ENCODE measurements at places on chromosomes 6 and 20.

DNA sequence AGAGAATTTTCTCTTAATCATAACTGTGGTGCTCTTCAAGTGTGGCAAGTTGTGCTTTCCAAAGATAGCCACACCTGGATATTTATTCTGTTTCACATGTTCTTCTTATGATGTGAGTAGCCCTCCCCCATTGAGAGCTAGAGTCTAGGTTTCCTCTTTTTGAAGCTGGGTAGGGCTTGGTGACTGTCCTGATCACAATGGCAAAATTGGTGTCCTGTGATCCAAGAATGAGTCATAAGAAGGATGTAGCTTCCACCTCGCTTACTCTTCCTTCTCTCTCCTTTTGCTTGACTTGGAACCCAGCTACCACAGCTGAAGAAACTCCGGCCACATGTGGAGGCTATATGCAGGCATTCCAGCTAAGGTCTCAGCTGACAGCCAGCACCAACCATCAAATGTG, 7.4 kb upstream of the IGF2R start:
- no peak for DNase-seq

DNA sequence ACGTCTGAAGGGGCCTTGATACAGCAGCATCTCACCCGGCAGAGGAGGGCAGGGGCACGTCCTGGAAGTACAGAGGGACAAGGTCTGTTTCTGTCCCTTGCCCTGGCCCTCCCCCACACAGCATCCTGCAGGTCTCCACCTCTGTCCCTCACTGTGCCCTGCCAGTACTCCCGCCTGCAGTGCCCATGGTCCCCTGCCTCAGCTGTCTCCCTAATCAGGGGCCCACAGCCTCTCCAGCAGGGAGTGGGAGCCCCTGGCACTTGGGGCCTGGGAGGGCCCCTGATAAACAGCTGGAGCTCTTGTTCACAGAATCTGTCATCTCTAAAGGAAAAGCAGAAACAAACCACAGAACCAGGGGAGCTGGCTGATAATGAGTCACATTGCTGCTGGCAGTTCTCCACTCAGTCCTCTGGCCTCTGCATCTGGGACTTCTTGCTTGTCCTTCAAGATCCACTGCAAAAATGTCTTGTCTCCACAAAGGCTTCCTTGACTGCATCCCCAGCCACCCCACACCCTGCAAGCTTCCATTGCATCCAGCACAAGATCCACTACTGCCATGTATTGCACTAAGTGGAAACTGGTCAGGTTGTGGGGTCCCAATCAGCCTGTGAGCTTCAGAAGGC, 33.2 kb upstream of the TAF8 start:
- DNase-seq = peak; percentile 89

DNA sequence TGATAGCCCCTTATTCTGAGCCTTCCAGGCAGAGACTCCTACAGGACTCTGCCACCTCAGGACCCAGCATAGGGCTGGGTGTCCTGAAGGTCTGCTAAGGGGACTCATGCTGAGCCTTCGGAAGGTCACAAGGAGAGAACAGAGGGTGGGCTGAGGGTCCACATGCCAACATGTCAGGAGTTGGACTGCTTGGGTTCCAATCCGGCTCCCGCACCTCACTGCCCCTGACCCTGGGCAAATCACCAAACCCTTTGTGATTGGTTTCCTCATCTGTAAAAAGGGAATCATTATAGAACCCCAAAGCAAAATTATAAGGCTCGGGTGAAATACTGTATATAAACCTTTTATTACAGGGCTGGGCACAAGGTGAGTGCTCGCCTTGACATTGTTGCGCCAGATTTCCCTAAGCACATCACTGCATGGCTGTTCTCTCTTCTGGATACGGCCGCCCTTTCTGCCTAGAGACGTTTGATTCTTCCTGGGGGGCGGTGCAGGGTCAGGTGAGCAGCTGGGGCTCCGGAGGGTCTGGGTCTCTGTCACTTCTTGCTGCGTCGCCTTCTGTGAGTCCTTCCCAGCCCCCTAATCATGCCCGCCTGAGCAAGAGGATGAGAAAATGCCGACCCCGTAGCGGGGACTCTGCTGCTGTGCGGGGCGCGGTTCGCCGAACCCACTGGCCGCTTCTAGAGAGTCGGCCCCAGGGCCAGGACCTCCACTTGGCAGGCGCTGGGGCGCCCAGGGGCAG, 90.5 kb upstream of the EPB41L1 start:
- DNase-seq = no peak

GRCh38 chr20:57698116-57698866, 11.5 kb downstream of the PMEPA1 start:
- DNase-seq = peak; percentile 98

DNA sequence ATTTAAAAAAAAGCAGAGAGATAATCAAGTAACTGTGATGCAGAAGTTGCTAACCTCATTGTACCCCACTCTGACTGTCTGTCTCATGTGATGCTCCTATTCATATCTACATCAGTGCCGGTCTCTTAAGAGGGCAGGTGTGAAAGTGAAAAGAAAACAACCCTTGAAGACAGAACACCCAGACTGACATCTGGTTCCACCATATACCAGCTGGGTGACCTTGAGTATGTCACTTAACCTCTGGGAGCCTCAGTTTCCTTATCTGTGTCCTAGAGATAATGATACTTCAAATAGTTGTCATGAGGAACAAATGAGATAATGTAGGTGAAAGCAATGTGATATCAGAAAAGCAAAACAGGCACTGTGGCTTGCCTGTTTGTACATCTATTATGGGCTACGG, 426.8 kb upstream of the SOX4 start:
- no peak for DNase-seq

DNA sequence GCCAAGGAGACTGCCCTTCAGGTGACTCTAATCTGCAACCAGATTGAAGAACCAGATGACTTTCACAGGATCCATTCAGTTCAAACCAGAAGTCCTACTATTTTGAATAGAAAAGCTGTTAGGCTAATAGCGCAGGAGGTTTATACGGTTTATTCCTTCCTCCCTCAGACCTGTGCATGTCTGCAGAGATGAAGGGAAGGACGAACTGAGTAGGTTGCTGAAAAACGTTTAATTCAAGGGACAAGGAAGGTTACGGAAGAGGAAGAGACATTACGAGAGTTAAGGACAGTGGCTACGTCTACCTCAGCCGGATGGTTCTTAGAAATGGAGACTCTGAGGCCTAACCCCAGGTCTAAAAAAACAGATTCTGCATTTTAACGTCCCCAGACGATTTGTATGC, 978 bp downstream of the AURKA start:
- no peak for DNase-seq

DNA sequence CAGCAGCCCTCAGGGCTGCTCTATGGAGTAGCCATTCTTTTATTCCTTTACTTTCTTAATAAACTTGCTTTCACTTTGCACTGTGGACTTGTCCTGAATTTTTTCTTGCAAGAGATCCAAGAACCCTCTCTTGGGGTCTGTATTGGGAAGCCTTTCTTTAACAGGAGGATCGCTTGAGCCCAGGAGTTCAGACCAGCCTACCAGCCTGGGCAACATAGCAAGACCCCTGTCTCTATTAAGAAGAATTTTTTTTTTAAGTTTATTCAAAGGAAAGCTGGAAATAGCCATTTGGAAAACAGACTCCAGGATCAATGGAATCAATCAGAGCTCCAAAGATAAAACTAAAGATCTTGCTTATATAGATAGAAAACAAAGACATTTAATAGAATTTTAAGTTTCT, 29.1 kb downstream of the OR2B2 start:
- no peak for DNase-seq

DNA sequence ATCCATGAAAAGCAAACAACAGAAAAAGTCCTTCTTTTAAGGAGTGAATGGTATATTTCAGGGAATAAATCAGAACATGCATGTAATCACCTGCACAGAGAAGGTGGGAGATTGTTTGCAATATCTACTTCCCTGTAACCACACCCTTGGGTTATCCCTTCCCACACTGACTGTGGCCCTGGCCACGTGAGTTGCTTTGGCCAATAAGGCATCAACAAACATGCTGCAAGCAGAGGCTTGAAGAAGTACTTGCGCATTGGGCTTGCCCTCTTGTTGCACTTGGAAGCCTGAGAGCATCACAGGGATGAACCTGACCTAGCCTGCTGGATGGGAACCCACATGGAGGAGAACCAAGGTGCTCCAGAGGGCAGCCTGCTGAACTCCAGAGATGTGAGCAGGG, 208.5 kb downstream of the PTPRT start:
- DNase-seq = no peak

- DNase-seq = no peak
Observed at GRCh38 chr20:15716256-15716655, 857.0 kb downstream of the KIF16B start.

DNA sequence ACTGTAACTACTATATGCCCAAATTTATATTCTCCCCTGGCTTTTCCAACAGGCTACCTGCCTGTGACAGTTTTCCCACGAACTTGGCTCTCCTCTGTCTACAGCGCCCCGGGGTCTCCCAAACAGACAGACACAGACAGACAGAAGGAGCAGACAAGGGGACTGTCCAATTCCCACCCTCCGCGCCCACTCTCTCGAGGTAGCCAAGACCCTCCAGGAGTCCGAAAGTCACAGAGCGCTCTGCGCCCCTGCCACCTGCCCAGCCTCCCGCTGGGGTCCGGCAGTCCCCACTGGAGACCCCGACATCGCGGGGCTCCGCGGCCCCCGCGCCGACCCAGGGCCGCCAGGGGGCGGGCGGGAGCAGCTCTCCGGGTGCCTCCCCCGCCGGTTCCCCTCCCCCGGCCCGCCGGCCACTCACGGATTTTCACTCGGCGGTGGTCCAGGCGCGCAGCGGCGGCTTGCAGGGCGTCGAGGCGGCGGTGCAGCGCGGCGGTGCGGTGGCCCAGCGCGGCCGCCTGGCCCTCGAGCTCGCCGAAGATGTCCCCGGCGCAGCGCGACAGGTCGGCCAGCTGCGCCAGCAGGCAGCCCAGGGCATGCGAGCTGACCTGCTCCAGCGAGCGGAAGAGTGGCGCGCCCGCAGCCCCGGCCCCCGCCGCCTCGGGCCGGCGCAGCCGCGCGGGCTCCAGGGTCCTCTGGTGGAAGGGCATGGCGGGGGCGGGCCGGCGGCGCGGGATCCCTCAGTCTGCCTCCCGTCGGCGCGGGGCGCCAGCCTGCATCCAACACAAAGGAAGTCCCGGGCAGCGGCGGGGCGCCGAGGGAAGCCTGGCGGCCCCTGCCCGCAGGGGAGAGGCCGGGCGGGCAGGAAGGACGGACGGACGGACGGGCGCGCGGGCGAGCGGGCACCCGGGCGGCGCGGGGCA, 81.3 kb upstream of the CCDC28A start:
- peak; percentile 48 for DNase-seq

DNA sequence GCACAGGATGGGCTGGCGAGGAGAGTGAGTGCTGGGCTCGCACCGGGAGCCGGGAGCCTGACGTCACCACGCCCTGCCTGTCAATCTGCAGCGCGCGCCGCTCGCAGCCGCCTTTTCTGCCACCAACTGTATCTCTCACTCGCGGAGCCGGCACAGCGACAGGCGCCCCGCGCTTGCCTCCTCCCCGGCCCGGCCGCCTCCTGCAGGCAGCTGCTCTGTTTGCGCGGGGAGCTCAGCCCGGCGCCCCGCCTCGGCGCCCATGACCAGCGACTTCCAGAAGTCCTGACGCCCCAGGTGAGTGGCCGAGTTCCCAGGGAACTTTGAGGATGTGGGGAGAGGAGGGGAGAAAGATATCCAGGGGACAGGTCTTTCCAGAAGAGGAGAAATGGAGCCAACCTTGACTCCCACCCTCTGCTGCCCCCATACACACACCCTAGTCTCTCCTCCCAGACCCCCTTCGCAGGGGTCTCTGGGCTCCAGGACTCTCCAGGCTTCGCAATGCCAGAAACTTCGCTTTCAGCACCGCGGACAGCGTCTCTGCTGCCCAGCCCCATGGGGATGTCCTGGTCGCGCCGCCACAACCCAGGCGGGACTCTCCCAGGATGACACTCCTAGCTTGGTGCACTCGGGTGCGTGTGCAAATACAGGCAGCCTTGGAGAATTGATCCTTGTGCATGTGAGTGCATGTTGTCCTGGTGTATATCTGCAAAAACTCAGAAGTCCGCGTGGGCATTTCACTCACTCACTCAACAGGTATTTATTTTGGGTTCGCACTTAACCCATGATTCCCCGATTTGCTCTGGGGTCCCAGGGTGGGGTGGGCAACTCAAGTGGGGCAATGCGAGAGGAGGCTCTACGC, at the start of gene GPR6:
GPR6 (plus strand) TSS at position 138 of the 859 bp plus-strand sequence. CDS start 802 bp downstream, outside the sequence.
- DNase-seq = peak; percentile 36

Data from amniotic epithelial cell (primary cell).